ENCODE measurements at places on chromosomes 16 and 17.

GRCh38 chr17:77825621-77826020 is 132.9 kb upstream of the TNRC6C start:
- no peak for DNase-seq

DNA sequence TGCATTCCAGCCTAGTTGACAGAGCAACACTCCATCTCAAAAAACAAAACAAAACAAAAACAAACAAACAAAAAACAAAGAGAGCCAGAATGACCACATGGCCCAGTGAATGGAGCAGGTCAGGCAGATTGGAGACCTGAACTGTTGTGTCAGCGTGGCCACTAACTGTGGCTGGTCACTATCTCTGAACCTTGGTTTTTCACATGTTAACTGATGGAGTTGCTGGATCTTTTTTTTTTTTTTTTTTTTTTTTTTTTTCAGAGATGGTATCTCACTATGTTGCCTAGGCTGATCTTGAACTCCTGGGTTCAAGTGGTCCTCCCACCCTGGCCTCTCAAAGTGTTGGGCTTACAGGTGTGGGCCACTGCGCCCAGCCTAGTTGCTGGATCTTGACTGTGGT is 31.8 kb downstream of the RHBDL3 start:
- DNase-seq = no peak

GRCh38 chr16:54283725-54284318 is 2.8 kb downstream of the IRX3 start:
- DNase-seq = no peak

- no peak for DNase-seq
Observed at GRCh38 chr17:71176331-71176730, 944.5 kb upstream of the SOX9 start.

DNA sequence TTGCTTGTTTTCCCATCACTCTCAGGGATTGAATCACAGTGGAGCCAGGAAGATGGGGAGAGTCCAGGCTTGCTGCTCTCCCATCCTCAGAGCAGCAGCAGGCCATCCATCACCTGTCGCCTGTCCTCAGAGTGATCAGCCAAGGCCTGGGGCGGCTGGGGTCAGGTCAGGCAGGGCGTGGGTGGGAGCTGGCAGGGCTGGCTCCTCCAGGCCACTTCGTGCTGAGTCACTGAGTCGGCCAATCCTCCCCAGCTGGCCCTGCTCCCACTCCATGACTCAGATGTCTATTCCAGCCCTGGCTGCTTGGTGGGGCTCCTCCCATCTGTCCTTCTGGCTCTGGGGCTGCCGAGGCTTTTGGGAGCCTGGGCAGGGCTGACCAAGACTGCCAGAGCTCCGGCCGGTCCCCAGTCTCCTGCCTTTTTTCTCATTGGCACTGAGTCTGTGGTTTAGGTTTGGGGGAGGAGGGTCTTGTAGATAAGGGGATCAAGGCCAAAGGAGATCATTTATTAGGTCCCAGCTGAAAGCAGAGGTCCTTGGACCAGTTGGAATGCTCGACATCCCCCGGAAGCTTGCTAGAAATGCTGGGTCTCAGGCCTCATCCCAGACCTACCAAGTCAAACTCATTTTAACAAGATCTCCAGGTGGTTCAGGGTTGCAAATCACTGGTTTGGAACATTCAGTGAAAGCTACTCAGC is 72.7 kb downstream of the ABCC1 start:
- DNase-seq = peak; percentile 81

DNA sequence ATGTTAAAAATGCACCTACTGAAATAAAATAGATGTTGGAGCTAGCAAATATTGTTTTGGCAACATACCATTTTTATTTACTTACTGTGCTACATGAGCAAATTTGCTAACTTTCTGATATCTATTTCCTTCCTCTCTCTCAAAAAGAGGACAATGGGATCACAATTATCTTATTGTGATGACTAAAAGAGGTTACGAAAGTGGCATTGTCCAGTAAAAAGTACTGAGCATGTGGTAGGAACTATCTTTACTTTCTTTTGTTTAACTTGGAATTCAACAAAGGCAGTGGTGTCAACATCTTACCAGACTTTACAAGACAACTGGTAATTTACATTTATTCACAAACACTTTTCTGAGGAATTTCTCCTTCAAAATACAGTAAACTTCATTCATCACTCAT is 1542.6 kb upstream of the CDH8 start:
- DNase-seq = no peak

GRCh38 chr17:21371511-21372081 is 4.6 kb upstream of the KCNJ12 start:
- DNase-seq = no peak

Measured in GOT3 (cell line).